NCI-H82 (cell line): ENCODE measurements at places on chromosomes 1 and 21.

- no peak for DNase-seq
Observed at GRCh38 chr1:107095647-107096046, 39.2 kb downstream of the PRMT6 start.

DNA sequence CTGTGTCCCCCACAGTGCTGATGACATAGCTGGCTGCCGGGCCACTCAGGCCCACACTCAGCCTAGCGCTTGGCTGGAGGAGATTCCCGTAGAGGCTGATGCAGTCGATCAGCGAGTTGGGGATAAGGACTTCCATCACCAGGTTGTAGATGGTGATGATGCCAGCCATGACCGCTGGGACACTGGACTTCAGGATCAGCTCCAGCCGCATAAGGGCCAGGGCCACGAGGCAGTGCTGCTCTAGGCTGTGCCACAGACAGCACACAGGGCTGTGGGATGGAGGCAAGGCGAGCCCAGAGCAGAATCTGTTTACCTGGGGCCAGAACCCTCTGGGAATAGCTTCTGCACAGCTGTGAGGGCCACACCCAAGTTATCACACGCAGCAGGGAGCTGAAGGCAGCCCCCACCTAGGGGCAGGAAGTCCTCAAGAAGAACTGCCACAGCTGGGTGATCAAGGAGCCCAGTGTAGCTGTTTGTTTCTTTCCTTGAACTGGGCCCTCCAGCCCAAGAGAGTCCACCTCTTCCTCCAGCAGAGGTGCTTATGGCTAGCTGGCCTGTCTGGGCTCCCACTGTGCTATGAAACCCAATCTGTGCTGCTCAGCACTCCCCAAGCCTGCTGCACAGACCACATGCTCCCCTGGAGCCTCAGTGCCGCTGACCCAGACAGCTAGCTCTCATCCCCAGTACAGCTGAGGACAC, 6.2 kb downstream of the SLC2A1 start:
- DNase-seq: no peak

DNA sequence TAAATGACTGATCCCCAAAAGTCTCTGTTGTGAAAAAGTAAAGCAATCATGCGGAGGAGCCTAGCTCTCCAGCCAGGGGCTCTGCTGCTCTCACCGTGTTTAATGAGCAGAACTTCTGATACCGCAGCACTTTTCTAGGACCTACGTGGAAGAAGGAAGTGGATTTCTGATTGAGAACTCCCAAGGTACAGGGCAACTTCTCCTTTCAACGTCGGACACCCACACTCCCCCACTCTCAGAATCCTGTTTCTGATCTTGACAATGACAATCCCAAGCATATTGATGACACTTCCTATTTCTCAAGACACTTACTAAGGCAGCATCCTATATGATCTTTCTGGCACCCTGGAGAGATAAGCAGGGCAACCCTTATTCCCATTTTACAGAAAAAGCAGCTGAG, 78.4 kb downstream of the PROX1 start:
- DNase-seq: no peak

- DNase-seq: no peak
Observed at GRCh38 chr1:159652506-159652905, 61.9 kb downstream of the CRP start.

DNA sequence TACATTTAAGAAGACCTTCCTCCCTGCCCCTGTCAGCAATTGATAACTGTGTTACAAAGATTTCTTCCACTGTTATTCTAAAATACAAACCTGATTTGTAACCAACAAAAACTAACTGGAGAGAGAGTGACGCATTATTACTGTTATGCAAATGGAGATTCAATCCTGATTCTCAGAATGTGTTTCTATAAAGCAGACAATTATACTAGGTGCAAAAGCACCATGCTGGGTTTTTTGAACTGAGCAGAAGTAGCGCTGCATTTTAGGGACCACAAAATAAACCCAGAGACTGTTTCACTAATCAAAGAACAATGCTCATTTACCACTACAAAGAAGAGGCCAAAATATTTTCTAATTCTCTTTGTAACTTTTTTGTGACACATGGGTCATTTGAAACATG, 13.6 kb upstream of the GBP6 start:
- DNase-seq: no peak
